ENCODE measurements at places on chromosomes 5 and 9.

- no peaks in the 10 kb centered on the region for H3K27me3 ChIP-seq
- no peaks in the 10 kb centered on the region for H3K36me3 ChIP-seq
- no peak overlapping the region for H3K27ac ChIP-seq
- DNase-seq, result no peak
- H3K4me1 ChIP-seq, result no peaks in the 10 kb centered on the region
- H3K4me3 ChIP-seq, result no peak overlapping the region
These were observed 19.3 kb upstream of the ANKH start for GRCh38 chr5:14890846-14891245.

DNA sequence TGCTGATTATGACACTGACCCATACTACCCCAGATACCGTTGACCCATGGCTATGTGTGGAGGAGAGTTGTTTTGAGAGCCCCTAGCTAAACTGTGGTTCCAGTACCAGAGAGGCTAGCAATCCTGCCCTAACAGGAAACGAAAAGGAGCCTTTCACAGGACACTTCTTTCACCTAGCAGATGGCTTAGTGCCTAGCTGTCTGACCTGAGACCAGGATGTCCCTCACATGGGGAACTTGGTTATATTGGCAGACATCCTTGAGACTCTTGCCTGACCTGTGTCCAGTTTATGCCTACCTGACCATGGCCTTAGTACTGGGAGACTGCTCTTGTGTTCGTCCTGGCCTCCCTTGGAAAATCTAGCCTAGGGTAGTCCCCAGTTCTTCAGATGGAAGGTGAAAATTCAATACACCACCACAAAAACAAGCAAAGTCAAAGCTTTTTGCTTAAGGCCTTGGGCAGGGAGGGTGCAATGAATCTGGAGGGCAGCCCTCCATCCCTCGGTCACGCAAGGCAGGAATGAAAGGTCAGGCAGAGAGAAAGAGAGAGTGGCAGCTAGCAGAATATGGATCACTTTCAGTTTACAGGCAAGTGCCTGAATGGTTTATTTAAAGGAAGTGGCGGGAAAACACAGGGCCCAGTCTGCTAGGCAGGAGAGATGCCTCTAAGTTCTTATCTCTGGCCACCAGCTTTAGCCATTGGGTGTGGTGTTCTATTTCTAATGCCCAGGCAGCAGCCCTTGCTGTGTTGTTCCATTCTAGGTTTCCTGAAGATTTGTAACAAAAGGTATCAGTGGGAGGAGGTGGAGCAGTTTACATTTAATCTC is 16.4 kb upstream of the ZNF474 start:
- H3K4me3 ChIP-seq, result no peak overlapping the region
- no peaks in the 10 kb centered on the region for H3K36me3 ChIP-seq
- 0 out of 2 replicates have a peak, but pooled peaks cover 3% of the 10 kb centered on the region for H3K4me1 ChIP-seq
- no peaks in the 10 kb centered on the region for H3K27me3 ChIP-seq
- no peak overlapping the region for H3K27ac ChIP-seq

DNA sequence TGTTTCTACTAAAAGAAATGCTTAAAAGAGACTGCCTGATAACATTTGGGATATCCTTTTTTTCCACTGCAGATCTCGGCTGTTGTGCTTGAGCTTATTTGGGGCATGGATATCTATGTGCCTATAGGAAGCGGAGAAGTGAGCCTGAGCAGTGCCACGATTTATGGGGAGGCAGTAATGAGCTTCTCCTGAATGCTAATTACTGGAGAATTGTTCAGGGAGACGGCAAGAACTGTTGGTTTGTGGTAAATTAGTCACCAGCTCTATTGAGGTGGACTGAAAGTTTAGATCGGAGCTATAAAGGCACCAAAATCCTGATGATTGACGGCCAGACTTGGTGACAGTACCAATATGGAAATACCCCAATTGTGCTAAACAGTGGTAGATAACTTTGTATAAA is 186.5 kb downstream of the ARHGEF28 start:
- H3K4me1 ChIP-seq, result peaks cover 6% of the 10 kb centered on the region
- H3K27ac ChIP-seq, result no peak overlapping the region
- no peaks in the 10 kb centered on the region for H3K27me3 ChIP-seq
- peaks cover 9% of the 10 kb centered on the region for H3K36me3 ChIP-seq
- no peak overlapping the region for H3K4me3 ChIP-seq
- no peak for DNase-seq

DNA sequence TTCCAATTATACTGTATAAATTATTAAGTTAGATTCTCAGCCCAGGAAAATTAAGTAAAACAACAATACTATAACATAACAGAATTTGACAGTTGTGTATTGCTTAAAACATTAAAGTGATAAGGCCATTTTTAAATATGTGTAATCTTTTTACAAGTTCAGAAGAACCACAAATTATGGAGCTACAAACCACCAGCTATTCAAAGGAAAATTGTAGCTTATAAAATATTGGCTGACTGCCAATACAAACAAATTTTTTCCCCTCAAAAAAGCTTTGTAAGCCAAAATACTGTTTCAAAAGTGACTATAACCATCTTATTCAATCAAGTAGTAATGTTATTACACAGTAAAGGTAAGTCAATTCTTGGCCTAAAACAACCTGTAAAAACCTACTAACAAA is 21.9 kb downstream of the STRBP start:
- DNase-seq, result no peak
- H3K36me3 ChIP-seq, result no peaks in the 10 kb centered on the region
- H3K27ac ChIP-seq, result no peak overlapping the region
- no peak overlapping the region for H3K4me3 ChIP-seq
- H3K4me1 ChIP-seq, result no peaks in the 10 kb centered on the region
- H3K27me3 ChIP-seq, result no peaks in the 10 kb centered on the region

GRCh38 chr9:4803670-4804530 is 11.2 kb downstream of the RCL1 start:
- DNase-seq, result no peak
- H3K27me3 ChIP-seq, result no peaks in the 10 kb centered on the region
- H3K36me3 ChIP-seq, result no peaks in the 10 kb centered on the region
- H3K27ac ChIP-seq, result no peak overlapping the region
- no peak overlapping the region for H3K4me3 ChIP-seq
- no peaks in the 10 kb centered on the region for H3K4me1 ChIP-seq

Data from SJSA1 (cell line).